ENCODE measurements at places on chromosomes 2 and 18. TPM values are rescaled to one million over a fixed set of nuclear protein-coding genes. Genes with fewer than 3 reads are reported as not detected.

Gene SOX11
- total RNA-seq = 11.9 TPM

Gene MGAT4A
- 8.0 TPM for total RNA-seq

Gene BUB1
- total RNA-seq = 113 TPM

Gene SLC4A3
- 11.4 TPM for total RNA-seq

Gene PAX3
- total RNA-seq = not detected

Gene ADD2
- total RNA-seq = 50.5 TPM

Gene VSNL1
- total RNA-seq = not detected

Gene CDK15
- total RNA-seq = 0.19 TPM

Gene BZW1
- 408 TPM for total RNA-seq

Gene DCC
- total RNA-seq = 0.24 TPM

Gene AFF3
- 1.9 TPM for total RNA-seq

Gene EML6
- total RNA-seq = 0.67 TPM

Gene G6PC2
- total RNA-seq = not detected

Gene BBS5
- 2.0 TPM for total RNA-seq

Gene DIS3L2
- total RNA-seq = 19.2 TPM

Gene BIN1
- total RNA-seq = 117 TPM

Gene CHST9
- not detected for total RNA-seq

Gene NAT8
- total RNA-seq = not detected

Gene DES
- total RNA-seq = 30.0 TPM

Gene KIF1A
- total RNA-seq = 4.1 TPM

Measured in A172 (cell line).